Ammon's horn (tissue), 1 donor: ENCODE measurements at places on chromosomes 6 and 20.

DNA sequence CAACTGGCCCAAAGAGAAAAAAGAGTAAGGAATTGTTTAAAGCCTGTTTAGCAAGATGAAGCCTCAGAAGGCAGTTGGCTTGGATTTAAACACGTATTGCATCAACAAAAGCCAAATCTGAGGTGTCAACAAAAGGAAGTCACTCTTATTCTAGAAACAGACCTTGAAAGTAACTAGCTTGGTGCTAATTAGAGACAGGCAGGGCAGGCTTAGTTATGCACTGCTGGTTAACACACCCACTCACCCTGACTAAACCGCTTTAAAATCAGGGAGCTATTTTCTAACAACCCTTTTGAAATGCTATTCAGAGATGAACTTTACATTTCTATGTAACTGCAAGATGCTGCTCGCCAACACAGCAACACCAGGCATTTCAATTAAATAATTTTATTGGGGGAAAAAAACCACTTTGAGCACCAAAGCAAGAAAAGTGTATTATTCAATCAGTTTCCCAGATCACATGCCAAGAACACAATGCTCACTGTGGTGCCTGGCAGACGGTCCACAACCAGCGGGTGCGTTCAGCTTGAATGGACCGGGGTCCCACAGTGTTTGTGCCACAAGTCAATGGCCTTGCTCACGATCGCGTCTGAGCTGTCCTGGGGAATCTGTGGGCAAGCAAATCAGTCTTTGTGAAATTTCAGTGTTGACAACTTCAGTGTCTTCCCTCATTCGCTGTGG, 23.6 kb downstream of the TBC1D7 start:
- peak; percentile 64 for DNase-seq

- DNase-seq, result no peak
These were observed 22.8 kb downstream of the RGS17 start for GRCh38 chr6:153108315-153108714.

- no peak for DNase-seq
These were observed 926.4 kb upstream of the SLC35B3 start for GRCh38 chr6:9361749-9362148.

GRCh38 chr6:8000636-8001035, 63.6 kb downstream of the BLOC1S5 start:
- DNase-seq, result no peak

DNA sequence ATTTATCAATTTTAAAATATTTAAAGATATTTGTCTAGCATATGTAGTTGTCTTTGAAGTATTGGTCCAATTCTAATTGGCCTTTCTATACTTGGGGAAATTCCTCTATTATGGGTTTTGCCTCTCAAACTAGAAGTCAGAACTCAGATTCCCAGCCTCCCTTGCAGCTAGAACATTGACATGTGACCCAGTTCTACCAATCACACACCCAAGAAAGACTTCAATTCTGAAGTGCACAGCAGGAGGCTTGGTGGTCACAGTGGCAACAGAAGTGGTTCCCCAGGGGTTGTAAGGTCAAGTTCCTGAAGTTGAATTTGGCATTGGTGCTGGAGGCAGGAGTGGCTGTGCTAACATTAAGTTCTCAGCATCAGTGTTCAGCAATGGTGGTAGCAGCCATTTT, 14.8 kb upstream of the FKBP5 start:
- DNase-seq, result no peak

GRCh38 chr6:158057213-158057987, 75.7 kb downstream of the SYNJ2 start:
- DNase-seq, result no peak

DNA sequence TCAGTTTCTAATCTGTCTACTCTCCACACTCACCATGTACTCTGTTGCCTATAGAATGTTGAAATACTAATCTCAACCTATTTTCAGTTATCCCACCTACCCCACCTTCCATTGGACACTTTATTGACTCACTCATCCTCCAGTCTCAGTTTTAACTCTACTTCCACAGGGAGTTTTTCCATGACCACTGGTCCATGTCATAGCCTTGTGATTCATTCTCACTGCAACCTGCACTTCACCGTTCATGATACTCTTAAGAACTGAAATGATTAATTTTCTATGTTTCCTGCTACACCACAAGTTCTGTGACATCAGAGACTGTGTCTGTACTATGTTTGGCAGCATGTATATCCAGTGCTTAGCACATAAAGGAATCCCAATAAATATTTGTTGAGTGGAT, 122.8 kb upstream of the HSF2 start:
- DNase-seq, result no peak

DNA sequence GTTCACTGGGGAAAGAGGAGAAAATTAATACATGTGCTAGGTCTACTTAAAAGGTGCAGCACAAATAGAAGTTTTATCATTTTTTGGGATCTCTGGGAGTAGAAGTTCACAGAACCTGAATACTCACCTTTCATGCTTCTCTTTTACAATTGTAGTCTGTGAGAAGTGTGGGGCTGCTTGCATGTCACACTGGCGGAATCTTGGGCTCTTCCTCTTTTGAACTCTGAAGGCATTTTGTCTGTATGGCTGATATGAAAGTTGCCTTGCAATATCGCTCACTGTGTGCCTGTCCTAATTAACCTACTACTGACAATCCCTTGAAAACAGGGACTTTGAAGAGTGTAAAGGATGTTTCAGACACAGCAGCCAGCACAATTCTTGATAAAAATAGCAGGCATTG, 65.9 kb upstream of the CLDN20 start:
- DNase-seq, result no peak

DNA sequence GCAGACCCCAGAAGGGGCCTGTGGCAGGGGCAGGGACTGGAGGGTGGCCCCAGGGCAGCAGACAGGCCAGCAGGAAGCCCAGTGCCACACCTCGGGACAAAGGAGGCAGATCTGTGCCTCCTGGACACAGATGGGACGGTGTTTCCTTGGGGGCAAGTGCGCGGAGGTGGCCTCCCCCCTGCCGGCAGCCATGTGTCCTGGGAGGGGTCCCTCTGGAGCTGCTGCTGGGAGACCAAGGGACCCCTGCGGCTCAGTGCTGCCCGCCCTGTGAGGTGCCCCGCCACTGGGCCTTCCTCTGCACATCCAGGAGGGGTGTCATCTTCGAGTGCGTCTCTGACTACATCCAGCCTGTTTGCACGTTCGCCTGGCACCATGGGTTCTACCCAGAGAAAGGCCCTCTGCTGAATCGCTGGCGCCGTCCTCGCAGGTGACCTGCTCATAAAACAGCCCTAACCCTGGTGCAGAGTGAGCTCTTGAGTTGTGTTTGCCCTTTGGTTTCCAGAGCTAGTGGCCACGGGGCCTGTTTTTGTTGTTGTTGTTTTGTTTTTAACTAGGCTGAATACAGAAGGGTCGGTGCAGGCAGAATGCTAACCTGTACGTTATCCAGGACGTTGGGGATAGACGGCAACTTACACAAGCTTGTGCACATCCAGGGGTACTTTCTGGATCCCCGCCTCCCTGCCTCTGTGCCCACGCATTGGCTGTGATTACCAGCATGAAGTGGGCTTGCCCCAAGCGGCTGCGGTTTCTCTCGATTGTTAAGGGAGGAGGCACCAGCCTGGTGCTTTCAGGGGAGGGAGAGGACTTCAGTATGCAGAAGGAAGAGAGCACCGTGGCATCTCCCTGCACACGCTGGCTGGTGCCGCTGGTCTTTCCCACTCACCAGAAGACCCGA, 1.3 kb upstream of the KCNQ2 start:
- DNase-seq, result no peak

DNA sequence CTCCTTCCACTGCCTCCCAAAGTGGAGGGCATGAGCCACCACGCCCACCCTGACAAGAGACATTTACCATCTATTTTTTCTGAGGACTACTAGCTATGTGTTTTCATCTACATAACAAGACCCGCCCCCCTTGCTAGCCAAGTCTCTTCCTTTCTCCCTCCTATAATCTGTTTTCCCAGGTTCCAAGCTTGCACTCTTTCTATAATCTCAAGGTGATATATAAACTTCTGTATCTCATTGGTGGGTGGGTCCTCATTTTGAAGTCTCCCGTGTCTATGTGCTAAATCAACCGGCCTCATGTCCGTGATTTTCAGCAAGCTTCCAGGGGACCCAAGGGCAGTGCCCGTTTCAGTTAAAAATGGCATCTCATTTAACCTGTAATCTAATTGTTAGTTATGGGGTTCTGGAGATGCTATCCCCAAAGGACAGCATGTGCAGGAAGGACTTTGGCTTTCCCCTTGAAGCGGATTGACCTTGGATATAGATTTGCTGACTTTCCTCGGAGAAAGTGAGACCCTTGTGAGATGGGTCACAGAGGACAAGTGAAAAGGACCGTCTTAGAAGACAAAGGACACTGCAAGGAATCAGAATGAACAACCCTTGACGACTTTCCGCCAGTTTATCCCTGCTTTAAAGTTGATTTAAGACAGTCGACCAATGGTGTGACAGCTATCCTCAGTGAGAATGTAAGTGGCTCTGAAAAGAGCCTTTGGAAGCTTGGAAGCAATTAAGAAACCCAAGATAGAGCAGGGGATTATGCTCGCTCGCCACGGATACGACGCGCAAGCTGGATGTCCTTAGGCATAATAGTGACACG, 22.4 kb downstream of the OR2B2 start:
- no peak for DNase-seq

DNA sequence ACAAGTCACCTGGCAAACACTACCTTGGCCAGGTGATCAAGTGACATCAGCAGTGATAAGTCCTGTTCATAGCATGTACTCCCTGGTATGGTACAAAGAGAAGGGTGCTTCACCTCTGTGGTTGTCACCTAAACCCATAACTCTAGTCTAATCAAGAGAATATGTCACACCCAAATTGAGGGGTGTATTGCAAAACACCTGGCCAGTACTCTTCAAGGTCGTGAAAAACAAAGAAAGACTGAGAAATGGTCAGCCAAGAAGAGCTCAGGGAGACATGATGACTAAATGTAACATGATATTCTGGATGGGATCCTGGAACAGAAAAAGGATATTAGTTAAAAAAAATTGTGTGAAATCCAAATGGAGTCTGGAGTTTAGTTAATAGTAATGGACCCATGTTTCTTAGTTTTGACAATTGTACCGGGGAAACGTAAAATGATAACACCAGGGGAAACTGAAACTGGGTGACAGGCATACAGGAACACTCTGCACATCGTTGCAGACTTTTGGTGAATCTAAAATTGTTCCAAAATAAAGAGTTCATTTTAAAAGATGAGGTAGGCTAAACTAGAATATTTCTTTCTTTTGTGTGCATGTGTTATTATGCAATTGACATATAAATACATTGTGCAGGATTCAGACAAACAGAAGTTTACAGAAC, 262.0 kb downstream of the CDC5L start:
- DNase-seq, result no peak

DNA sequence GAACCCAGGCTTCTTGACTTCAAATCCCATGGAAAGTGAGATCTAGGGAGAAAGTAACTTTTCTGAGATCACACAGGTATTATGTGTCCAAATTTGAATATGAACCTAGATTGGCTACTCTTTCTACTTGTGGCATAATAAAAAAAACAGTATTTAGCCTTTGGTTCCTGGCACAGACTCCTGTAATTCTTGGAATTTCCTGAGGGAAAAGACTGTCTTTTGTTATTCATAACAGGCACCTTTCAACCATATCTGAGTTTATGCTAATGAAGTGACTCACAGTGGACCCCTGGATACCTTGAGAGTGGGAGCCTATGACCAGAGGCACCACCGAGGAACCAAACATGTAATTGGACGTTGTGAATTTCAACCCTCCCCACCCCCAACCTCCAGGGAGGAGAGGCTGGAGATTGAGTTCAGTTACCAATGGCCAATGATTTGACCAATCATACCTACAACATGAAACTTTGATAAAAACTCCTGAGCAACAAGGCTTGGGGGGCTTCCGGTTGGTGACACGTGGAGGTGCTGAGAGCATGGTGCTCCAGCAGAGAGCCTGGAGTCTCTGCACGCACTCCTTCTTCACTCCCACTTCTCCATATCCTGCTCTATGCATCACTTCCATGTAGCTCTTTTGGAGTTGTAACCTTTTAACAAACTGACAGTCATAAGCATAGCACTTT, 48.8 kb downstream of the LAMA4 start:
- DNase-seq, result no peak

DNA sequence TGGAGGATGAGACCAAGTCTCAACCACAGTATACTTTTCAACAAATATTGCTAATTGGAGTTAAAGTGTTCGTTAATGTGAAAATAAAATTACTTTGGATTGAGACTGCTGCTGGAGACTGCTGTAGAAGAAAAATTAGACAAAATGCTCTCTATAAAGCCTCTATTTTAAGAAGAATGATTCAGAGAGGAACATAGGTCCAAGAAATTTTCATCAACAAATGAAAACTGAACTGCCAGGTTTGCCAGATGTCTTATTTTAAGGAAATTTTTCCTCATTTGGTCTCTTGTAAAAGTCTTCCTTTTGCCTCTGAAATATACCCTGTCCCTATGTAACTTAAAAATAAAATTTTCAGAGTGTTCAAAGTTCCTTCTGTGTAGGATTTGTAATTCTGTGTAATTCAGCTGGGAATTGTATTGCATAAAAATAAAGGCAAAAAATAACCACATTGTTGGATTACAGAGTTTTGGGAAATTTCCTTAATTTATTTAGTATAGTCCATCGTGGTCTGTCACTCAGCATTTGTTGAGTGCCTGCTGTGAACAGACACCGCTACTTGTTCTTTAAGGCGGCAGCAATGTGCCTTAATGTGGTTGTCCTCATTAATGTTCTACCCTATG, 27.4 kb downstream of the ANKS1A start:
- DNase-seq, result no peak

DNA sequence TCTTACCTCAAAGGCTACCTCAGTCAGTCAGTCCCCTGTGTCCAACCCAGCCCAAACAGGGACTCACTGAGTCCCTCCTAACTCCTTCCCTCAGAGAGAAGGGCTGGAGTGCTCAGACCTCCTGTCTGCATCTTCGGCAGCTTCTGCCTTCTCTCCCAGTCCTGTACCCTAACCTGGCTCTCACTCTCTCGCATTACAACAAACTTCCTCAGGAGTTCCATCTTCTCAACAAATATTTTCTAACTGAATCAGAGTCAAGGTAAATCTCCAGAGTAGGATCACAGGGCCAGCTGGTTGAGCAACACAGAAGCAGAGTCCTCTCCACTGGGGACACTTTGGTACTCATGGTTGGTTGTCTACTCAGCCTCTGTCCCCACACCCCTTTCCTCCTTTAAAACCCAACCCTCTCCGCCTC, 92.3 kb downstream of the MRPL14 start:
- no peak for DNase-seq

GRCh38 chr6:70753870-70754380, 86.2 kb downstream of the SMAP1 start:
- DNase-seq, result no peak

DNA sequence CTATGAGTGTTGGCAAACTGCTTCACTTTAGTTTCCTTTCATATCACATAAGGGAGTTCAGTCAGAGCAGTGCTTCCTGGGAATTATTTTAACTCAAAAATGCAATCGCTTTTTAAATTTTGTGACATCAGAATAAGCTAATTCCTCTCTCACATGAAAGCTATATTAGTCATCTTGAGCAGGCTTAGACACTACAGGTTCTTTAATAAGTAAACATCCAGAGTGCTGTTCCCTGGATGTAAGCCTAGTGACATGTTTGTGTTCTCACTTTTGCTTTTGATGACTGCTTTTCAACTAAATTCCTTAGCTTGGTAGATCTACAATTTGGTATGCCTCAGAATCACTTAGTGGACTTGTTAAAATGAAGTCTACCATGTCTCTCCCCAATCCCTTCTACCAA, 252.7 kb upstream of the POU3F2 start:
- no peak for DNase-seq
